ENCODE measurements at places on chromosomes 2 and 18.

GRCh38 chr18:34562252-34562870 lies 147.7 kb upstream of the DTNA start:
- no peaks in the 10 kb centered on the region for H3K36me3 ChIP-seq
- no peaks in the 10 kb centered on the region for H3K4me1 ChIP-seq
- DNase-seq: no peak
- no peak overlapping the region for H3K27ac ChIP-seq
- no peaks in the 10 kb centered on the region for H3K27me3 ChIP-seq

GRCh38 chr2:111201214-111201613 lies 80.5 kb downstream of the BCL2L11 start:
- H3K36me3 ChIP-seq: no peaks in the 10 kb centered on the region
- no peak overlapping the region for H3K27ac ChIP-seq
- H3K4me1 ChIP-seq: peaks cover 2% of the 10 kb centered on the region
- no peak overlapping the region for H3K4me3 ChIP-seq
- peaks cover 2% of the 10 kb centered on the region for H3K27me3 ChIP-seq

DNA sequence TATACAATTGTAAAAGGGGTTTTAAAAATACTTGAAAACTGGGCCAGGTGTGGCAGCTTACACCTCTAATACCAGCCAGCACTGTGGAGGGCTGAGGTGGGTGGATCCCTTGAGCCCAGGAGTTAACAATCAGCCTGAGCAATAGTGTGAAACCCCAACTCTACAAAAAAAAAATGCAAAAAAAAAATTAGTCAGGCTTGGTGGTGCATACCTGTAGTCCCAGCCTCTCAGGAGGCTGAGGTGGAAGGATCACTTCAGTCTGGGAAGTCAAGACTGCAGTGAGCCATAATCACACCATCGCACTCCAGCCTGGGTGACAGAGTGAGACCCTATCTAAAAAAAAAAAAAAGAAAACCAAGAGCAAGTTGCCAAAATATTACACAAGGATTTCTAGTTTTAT lies 182.7 kb downstream of the UBE2E3 start:
- H3K36me3 ChIP-seq: peaks cover 50% of the 10 kb centered on the region
- DNase-seq: no peak
- peak overlapping the region; percentile 56 for H3K4me3 ChIP-seq
- peaks cover 33% of the 10 kb centered on the region for H3K4me1 ChIP-seq

GRCh38 chr2:136049991-136050920 lies 64.8 kb upstream of the DARS1 start:
- DNase-seq: no peak
- H3K4me3 ChIP-seq: peak overlapping the region; percentile 63
- peak overlapping the region; percentile 94 for H3K27ac ChIP-seq
- no peaks in the 10 kb centered on the region for H3K27me3 ChIP-seq
- peaks cover 16% of the 10 kb centered on the region for H3K36me3 ChIP-seq

DNA sequence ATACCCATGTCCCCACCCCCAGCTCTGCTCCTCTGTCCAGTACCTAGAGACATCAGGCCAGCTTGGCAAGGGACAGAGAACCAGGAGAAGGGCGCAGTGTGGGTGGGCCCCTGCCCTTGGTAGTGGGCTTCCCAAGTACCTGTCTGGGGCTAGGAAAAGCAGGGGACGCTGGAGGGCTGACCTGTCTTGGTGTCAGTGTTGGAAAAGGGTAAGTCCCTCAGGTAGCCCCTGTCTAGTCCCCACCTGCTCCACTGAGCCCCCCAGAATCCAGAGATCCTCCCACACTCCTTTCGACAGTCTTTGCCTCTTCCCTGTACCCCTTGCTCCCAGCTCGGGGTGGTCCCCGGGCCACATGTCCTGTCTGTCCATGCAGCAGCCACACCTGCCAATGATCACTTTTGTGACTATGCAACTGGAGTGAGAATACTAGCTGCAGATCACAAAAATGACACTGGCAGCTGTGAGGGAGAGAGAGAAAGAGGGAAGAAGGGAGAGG lies 14.6 kb downstream of the DNAJB2 start:
- peak overlapping the region; percentile 70 for H3K27ac ChIP-seq
- H3K4me1 ChIP-seq: peaks cover 19% of the 10 kb centered on the region
- H3K27me3 ChIP-seq: peaks cover 8% of the 10 kb centered on the region

DNA sequence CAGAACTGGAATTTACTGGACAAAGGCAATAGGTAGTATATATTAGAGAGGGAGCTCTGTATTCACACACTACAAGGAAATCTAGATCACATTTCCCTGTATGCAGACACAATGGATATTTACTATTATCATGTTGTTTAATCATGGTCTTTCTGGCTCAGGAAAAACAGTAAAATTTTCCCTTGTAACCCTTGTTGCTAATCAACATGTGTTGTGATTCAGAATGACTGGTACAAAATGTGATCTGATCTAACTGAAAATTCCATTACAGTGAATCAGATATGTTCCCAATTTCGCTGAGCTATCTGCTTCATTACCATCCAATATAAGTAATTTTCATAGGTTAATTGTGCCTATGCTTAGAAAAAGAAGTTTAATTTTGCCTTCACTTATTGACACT lies 1109.7 kb downstream of the LRP1B start:
- H3K36me3 ChIP-seq: no peaks in the 10 kb centered on the region
- DNase-seq: no peak
- H3K4me1 ChIP-seq: no peaks in the 10 kb centered on the region
- no peak overlapping the region for H3K4me3 ChIP-seq
- no peaks in the 10 kb centered on the region for H3K27me3 ChIP-seq

DNA sequence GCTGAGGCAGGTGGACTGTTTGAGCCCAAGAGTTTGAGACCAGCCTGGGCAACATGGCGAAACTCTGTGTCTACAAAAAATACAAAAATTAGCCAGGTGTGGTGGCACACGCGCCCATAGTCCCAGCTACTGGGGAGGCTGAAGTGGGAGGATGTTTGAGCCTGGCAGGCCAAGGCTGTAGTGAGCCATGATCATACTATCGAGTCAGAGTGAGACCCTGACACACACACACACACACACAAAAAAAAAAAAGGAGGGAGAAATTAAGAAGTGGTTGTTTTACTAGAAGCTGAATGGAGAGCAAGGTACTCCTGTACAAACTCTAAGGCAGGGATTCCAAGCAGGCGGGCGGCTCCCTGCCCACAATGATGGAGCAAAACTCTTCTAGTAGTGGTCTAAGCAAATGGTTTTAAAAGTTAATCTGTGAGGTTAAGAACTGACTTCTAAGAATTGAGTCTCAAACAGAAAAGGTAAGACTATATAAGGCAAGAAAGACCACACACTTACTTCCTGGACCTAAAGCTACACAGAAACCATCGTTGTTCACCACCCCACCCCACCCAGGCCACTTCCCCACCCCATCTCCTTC lies 2.6 kb downstream of the ANKRD44 start:
- H3K4me1 ChIP-seq: peaks cover 69% of the 10 kb centered on the region
- DNase-seq: peak; percentile 73
- H3K36me3 ChIP-seq: peaks cover 21% of the 10 kb centered on the region
- H3K27me3 ChIP-seq: no peaks in the 10 kb centered on the region
- H3K4me3 ChIP-seq: peak overlapping the region; percentile 92
- peak overlapping the region; percentile 81 for H3K27ac ChIP-seq

GRCh38 chr18:23938901-23939341 lies 75.6 kb upstream of the TTC39C start:
- no peaks in the 10 kb centered on the region for H3K27me3 ChIP-seq
- no peaks in the 10 kb centered on the region for H3K36me3 ChIP-seq
- peak overlapping the region; percentile 47 for H3K4me3 ChIP-seq
- no peak for DNase-seq
- peaks cover 70% of the 10 kb centered on the region for H3K4me1 ChIP-seq

GRCh38 chr2:120148669-120149068 lies 74.5 kb downstream of the TMEM185B start:
- H3K4me3 ChIP-seq: no peak overlapping the region
- H3K36me3 ChIP-seq: peaks cover 4% of the 10 kb centered on the region
- no peaks in the 10 kb centered on the region for H3K4me1 ChIP-seq

DNA sequence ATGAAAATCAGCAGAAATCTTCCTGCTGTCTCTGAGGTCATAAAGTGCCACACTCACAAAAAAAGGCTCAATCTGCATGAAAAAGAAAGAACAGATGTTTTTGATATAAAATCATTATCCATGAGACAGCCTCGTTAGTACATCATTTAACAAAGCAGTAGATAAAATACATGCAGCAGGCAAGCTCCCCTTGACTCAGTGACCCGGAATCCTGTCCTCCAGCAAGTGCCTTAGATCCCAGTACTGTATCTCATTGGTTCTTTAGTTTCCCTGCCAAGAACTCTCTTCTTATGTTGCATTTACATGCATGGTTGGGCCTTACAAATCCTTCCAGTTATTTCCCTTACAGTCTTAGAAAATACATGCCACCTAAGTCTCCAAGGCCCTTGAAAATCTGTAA lies 148.9 kb upstream of the CCDC195 start:
- no peak overlapping the region for H3K4me3 ChIP-seq
- peaks cover 7% of the 10 kb centered on the region for H3K4me1 ChIP-seq
- H3K27me3 ChIP-seq: no peaks in the 10 kb centered on the region
- H3K27ac ChIP-seq: no peak overlapping the region
- DNase-seq: no peak
- H3K36me3 ChIP-seq: peaks cover 48% of the 10 kb centered on the region

- peak; percentile 68 for DNase-seq
- no peak overlapping the region for H3K4me3 ChIP-seq
- no peak overlapping the region for H3K27ac ChIP-seq
- H3K27me3 ChIP-seq: peaks cover 4% of the 10 kb centered on the region
- peaks cover 2% of the 10 kb centered on the region for H3K4me1 ChIP-seq
Measured at GRCh38 chr2:1817256-1818051, 73.1 kb upstream of the PXDN start.

- H3K27ac ChIP-seq: no peak overlapping the region
- no peaks in the 10 kb centered on the region for H3K36me3 ChIP-seq
- peak overlapping the region; percentile 66 for H3K4me3 ChIP-seq
- peak; percentile 35 for DNase-seq
- H3K4me1 ChIP-seq: peaks cover 4% of the 10 kb centered on the region
- peaks cover 61% of the 10 kb centered on the region for H3K27me3 ChIP-seq
Measured at GRCh38 chr2:234950730-234951663, 820 bp upstream of the SH3BP4 start.

DNA sequence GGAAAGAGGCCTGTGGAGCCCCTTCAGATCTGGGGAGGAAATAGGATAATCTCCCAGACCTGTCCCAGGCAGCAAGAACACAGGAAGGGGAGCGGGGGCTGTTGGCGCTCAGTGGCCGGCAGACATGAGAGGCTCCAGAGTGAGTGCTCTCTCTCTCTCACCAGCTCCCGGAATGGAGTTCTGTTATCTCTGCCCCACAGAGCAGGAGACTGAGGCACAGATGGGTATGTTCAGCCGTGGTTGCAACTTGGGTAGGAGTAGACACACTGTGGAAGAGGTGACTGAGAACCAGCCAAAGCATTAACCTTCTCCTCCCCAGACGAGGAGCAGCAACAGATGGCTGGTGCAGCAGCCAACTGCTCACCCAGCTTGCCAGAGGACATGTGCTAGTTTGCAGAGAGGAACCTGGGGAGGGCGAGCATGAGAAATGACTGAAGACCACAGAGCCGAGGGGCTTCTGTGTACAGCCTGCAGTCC lies 82.0 kb downstream of the NRP2 start:
- no peak overlapping the region for H3K4me3 ChIP-seq
- DNase-seq: no peak
- no peak overlapping the region for H3K27ac ChIP-seq

- DNase-seq: no peak
- no peaks in the 10 kb centered on the region for H3K36me3 ChIP-seq
- peaks cover 16% of the 10 kb centered on the region for H3K27me3 ChIP-seq
- H3K4me1 ChIP-seq: peaks cover 39% of the 10 kb centered on the region
- H3K27ac ChIP-seq: no peak overlapping the region
- H3K4me3 ChIP-seq: no peak overlapping the region
Measured at GRCh38 chr2:177165061-177165583, 47.5 kb upstream of the HNRNPA3 start.

DNA sequence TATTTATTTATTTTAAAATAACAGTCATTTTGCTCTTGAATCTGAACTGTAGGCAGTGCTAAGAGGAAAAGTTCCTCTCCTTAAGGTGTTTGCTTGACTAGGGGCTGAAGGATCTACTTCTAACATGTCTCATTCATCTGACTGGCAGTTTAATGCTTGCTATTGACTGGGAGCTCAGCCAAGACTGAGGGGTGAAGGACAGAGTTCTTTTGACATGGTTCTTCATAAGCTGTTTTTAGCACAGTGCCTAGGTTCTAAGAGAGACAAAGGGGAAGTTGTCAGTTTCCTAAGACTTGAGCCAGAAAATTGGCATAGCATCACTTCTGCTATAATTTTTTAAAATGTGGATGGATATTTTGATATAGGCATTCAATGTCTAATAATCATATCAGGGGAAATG lies 73.0 kb downstream of the COMMD1 start:
- no peak for DNase-seq
- peaks cover 1% of the 10 kb centered on the region for H3K4me1 ChIP-seq

DNA sequence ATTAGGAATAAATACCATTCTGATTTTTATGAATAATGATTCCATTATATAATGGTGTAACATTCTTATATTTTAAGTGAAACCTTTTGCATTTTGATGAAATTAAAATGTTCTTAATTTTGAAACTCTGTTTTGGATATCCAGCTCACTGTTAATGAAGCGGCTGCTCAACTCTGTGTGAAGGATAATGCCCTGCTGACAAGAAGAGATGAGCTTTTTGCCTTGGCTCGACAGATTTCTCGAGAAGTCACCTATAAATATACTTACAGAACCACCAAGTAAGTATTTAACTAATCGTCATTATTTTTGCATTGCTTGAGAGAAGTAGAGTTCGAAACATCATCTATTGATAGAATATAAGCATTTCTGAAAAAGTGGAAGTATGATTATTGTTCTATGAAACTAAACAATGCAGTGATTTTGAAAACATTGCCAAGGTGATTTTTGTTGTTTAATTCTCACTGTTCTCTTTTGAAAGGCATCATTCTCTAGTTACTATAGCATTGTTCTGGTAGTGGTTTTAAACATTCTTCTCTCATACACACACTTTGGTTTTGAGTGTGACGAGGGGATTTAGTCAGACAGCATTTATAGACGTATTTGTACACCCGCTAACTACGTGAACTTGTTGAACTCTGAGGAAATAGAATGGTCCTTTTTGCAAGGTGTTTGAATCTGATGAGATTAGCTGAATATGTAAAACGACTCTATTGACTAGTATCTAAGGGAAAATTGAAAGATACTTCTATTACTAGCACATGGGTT lies 21.5 kb downstream of the NAB1 start:
- no peak for DNase-seq
- no peaks in the 10 kb centered on the region for H3K27me3 ChIP-seq
- peaks cover 40% of the 10 kb centered on the region for H3K36me3 ChIP-seq

DNA sequence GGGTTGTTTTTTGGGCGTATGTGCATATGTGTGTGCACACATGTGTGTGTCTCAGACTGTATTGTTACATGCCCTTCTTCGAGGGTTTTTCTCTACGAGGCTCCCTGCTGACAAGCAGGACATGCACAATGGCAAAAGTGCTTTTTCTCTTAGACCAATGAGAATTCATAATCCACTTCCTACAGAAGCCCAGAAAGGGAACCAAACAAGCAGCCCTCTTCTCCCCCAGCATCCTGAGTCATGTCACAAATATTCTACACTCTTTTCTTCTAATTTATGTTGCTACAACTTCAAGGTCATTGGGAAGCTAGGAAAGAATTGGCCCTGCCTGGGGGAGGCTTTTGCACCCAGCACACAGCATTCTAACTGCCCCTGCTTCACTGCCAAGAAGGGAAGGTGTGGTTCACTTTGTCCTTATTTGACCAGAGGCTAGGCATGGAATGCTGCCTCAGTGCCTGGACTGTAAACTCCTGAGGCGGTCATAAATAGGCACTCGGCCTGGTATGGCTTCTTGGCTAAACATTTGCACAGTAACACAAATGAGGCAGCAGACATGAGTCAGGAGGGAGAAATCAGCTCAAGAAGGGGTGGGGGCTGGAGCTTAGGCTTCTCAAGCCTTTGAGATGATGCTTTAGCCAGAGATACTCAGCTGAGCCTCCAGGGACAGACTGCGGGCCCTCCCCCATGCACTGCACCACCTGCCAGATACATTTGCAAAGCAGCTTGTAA lies 92.7 kb upstream of the KLF7 start:
- H3K27me3 ChIP-seq: peaks cover 8% of the 10 kb centered on the region
- H3K27ac ChIP-seq: no peak overlapping the region
- H3K36me3 ChIP-seq: no peaks in the 10 kb centered on the region
- H3K4me3 ChIP-seq: no peak overlapping the region
- no peaks in the 10 kb centered on the region for H3K4me1 ChIP-seq

All from activated naive CD8-positive, alpha-beta T cell treated with anti-CD3 and anti-CD28 coated beads, Interleukin-2, amount 10 ng/mL, durations not matched to agents 7 days and 5 days (primary cell).